ENCODE measurements at places on chromosomes 3 and 15.

DNA sequence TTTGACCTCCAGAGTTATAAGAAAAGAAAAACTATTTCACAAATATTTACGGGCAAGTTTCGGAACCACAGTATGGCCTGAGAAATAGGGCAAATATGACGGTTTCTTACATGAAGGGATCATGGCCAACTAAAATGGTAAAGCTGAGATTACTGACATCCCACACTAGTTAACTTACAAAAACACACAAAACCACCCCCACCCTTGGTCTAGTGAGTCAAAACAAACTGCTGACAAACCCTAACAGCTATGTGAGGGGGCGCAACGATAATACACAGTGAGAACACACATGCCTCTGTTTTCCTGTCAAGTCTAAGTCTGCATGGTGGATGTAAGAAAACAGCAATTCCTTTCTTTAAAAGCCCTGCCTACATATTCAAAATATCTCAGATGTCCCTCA lies 32.3 kb downstream of the CBLB start:
- no peak for DNase-seq

GRCh38 chr3:122668930-122669730 lies 11.5 kb upstream of the PARP14 start:
- no peak for DNase-seq

GRCh38 chr15:70761046-70761445 lies 2.3 kb downstream of the UACA start:
- DNase-seq = no peak

- no peak for DNase-seq
Observed at GRCh38 chr3:141456301-141456625, 30.6 kb upstream of the RASA2 start.
